ENCODE measurements at places on chromosomes 7 and 10.

DNA sequence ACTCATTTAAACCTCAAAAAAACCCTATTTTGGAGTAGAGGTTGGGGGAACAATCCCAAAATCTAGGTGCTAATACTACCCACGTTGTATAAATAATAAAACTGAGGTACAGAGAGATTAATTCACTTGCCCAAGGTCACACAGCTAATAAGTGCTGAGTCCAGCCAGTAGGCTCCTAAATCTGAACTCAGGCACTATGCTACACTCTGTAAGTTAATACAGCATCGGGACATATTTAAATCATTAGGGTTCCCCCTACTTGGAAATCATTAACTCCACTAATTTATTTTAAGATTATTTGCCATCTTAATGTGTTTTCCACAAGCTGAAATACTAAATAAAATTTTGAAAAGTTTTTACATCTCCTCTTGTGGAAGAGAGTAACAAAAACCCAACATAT lies 24.2 kb downstream of the PIP4K2A start:
- no peak for DNase-seq

DNA sequence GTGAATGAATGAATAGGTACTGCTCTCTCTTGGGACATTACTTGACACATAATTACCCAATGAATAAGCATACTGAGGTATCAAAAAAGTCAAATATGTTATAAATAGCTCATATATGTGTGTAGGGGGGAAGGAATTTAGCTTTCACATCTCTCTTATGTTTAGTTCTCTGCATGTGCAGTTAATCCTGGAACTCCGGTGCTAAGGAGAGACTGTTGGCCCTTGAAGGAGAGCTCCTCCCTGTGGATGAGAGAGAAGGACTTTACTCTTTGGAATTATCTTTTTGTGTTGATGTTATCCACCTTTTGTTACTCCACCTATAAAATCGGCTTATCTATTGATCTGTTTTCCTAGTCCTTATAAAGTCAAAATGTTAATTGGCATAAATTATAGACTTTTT lies 1.2 kb downstream of the CFTR start:
- no peak for DNase-seq

DNA sequence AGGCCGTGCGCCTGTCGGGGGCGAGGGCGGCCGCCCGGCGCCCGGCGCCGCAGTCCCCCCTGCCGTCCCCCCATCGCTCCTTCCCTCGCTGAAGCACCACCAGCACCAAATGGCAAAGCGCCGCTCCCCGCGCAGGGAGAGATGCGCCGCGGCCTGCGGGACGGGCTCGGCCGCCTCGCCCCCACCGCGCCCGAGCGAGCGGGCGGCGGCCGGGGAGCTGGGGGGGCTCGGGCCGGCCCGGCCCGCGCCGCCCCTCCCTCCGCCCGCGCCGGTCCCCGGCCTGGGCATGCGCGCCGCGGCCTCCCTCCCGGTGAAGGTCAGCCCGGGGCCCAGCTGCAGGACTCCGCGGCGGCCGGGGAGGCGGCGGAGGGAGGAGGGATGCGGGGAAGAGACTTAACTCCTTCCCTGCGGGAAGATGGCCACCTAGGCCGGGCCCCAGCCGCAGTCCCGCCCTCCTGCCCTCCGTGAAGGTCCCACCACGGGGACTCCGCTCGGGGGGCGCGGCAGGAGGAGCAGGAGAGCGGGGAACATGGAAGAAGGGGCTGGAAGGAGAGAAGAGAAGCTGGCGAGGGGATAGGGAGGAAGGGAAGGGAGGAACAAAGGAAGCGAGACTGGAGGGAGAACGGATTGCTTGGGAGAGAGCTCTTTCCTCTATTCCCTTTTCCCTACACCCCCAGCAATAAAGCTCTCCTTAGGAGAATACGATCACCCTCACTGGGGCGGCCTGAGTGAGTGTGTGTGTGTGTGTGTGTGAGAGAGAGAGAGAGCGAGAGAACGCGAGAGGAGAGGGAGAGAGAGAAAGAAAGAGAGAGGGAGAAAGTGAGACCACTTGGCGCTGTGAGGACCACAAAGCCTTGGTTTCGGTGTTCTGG lies 3.4 kb upstream of the SMARCD3 start:
- DNase-seq, result no peak

DNA sequence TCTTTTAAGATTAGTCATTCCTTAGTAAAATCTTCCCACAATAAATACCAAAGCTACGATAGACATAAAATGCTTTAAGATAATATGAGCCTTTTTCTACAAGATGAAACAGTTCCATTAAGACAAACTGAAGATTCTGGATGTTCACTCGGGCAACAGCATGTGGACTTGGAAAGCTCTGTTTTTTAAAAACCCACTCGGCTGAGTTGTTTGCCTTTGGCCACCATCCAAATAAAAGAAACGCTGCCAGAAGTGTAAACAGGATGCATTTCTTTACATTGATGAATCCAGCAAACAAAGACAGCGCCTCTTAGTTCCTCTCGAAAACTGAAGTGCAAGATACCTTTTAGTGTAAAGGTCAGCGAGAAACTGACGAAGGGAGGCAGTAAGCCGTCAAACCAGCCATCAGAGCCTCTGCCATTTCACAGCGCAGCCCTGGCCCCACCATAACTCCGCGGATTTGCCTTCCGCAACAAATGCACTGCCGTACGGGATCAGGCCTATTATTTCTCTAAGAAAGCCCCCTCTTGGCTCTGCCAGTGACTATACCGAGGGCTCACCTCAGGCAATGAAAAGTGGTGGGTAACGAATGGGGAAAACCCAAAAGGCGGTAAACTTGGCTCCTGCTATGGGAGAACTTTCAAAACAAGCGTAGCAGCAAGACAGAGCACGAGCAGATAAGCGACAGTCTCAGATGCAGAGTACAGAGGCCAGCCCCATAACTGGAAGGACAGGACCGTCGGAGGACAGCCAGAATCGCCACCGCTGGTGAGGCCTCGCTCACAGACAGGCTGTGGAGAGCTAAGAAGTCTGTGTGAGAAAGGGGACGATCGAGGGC lies 41.4 kb downstream of the GNA12 start:
- no peak for DNase-seq

GRCh38 chr7:24882989-24883621 lies 96.9 kb downstream of the OSBPL3 start:
- no peak for DNase-seq
